GM12864 (cell line): ENCODE measurements at places on chromosomes 11 and 22.

DNA sequence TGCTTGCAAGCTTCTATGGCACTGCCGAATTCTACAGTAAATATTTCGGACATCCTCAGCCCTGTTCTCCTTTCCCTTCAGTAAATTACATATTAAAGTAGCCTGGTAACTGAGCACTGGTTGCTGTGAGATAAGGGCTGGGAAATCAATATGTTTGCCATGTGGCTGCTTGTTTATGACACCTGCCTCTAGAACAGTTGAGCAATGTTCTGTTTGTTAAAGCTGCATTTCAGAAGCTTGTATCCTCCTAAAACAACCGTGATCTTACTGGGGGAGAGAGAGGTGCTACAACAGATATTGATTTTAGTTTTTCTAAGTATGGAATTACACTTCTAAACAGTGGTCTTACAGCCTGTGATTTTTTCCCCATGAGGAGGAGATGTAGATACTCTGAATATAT lies 39.4 kb downstream of the ZBTB16 start:
- no peak for DNase-seq

- DNase-seq, result no peak
Measured at GRCh38 chr22:23207729-23208393, 27.6 kb downstream of the BCR start.

DNA sequence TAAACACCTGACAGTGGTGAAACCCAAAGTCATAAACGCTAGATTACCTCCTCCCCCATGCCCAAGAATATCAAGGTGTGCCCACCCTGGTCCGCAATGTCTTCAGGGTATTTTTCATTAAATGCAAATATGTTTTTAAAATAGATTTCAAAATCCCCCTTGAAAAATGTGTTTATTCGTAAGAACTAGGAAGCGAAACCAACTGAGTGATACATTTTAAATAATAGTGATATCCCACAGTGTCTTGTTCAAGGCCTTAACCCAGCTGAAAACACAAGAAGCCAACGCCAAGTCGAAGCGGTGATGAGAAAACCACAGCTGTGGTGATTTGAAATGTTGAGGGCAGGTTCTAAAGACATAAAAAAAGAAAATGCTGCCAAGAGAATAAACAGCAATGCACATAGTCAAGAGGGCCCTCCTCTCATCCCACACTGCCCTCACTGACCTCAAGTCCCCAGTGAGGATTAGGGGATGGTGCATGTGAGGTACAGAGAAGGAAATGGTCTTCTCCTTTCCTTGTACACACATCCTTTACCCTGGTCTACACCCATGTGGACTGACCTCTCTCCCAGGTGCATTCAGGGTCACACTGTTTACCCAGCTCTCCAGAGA lies 25.5 kb downstream of the KCNJ1 start:
- DNase-seq, result no peak

- DNase-seq, result no peak
Measured at GRCh38 chr11:46049325-46049897, 71.8 kb downstream of the PHF21A start.

GRCh38 chr22:48702573-48703264 lies 1125.0 kb downstream of the BRD1 start:
- DNase-seq, result no peak

DNA sequence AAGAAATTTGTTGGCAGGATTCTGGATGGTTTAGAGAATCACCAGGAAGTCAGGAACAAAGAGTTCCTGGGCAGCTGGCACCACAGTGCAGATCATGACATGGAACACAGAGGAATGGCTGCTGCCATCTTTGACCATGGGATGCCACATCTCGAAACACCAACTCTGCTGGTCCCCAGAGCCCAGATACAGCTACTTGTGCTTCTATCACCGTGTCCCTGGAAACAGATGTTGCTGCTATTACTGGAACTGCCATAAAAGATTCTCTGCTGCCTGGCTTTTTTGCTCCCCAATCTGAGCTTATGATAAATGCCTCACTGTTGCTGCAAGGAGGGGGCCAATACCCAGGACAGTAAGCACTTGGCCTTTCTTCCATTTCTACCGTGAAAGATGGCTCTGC lies 185.2 kb downstream of the CSNK2A3 start:
- DNase-seq, result no peak

GRCh38 chr22:27558658-27559371 lies 242.7 kb downstream of the MN1 start:
- no peak for DNase-seq
